ENCODE measurements at places on chromosomes 6 and 20.

GRCh38 chr20:2005831-2006426 is 12.1 kb upstream of the PDYN start:
- DNase-seq: peak; percentile 21

DNA sequence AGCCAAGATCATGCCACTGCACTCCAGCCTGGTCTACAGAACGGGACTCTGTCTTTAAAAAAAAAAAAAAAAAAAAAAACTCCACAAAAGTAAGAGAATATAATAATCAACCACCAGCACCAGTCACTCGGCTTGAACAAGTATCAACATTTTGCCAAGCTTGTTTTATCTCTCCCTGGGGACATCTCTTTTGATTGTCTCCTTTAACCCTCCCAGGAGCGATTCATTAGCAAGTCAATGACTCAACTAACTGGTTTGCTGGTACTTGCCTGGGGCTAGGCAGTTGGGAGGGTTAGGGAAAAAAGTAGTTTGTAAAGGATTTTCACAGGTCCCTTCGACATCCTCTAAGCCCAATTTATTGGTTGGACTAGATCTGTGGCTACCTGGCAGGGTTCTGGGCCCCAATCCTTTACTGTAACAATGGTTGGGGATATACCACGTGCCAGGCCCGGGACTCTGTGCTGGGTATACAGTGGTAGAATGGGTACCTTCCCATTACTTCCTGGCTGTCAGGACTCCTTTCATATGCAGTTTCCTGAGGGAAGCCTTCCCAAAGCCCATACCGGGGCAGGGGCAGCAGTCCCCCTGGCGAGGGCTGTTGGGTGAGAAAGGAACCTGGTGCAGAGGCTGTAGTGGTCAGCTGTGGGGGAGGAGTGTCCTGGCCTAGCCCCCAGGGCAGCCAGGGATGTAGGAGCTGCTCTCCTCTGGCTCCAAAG is 12.2 kb downstream of the TGIF2 start:
- DNase-seq: peak; percentile 91

DNA sequence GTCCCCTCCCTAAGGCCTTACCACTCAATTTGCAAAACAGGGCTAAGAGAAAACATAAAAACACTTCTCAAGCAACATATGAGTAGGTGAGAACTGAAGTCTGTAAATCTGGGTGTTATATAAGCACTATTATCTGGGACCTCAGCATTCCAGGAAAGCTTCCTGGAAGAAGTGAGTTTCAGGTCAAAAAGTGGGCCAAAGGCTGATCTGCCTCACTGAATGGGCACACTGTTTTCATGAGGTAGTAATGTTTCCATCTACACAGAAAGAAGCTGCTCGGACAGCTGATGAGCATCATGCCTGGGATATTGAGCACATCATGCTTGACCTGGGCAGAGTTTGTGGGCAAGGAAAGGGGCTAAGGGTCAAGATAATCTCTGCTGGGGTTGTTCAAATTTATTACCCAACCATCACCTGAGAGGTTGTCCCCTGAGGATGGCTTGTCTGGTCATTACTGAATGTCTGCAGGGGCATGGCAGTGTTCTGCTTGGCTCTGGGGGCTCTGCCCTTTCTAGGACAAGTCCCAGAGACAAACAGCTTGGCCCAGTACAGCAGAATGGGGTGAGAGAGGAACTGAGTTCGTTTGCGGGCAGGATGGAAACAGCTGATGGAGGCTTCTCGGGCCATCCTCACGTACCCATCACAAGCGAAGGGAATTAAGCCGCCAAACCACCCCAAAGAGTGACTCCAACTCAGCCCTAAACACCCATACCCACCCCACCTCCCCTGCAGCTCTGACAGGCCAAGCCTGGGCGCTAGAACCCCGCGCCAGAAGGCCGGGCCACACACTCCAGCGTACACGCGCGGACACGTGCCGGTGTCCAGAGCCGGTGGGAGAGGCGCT is 1.2 kb upstream of the SYNJ2 start:
- DNase-seq: no peak

DNA sequence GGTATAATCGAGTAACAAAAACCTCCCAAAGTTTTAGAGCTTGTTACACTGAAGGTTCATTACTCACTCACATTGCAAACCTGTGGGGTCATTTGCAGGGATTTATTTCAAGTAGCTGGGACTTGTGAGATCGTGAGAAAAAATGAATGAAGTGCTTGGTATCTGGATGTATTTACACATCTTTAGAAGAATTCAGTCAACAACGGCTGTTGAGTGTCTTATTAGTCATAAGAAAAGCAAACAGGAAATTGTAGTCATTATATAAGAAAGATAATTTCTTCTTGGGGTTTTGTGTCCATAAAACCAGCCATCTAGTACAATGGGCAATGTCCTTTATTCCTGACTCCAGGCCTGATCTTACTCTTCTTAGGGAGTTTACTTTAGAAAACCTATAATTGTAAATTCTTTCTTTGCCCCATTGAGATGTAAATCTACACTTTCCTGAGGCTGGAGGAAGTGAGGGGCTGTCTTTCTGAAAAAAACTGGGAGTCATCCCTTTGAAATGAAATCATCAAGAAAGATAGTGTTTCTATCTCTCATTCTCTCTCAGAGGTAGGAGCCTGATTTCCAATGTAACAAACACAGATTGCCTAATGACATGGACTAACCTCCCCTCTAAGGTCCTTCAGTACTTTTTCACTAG is 202.5 kb upstream of the ASCC3 start:
- DNase-seq: peak; percentile 85

DNA sequence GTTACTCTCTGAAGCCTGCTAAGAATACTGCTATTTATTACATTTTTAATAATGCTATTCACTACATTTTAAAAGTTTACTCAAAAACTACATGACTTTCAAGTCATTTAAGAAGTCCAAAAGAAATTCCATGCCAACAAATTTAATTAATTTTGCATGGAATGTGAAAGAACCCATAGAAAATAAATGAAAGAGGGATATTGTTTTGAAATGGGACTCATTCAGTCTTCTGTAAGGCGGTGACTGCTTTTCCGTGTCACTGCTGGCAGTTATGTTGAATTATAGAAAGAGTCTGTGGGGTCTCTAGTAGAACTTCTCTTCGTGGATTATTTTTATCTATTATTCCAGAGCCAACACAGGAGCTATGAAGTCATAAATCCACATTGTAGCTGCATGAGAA is 211.2 kb downstream of the LAMA2 start:
- DNase-seq: no peak

DNA sequence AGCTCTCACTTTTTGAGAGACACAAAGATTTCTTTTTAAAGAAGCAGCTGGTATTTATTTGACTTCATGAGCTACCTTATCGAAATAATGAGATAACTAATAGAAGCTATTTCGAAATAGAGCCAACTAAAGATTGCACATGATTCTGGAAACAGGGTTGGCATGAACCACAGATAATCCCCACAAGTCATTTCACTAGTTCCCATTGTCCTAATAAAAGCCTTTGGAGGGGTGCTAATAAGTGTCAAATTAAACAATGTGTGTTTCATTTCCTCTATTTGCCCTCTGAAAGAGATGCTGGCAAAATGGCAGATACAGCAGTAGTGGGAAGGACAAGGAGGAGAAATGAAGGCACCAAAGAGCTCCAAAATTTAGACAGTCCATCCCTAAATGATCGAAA is 78.6 kb upstream of the RIPOR2 start:
- no peak for DNase-seq

GRCh38 chr20:50987493-50988210 is 29.0 kb downstream of the MOCS3 start:
- DNase-seq: peak; percentile 90

DNA sequence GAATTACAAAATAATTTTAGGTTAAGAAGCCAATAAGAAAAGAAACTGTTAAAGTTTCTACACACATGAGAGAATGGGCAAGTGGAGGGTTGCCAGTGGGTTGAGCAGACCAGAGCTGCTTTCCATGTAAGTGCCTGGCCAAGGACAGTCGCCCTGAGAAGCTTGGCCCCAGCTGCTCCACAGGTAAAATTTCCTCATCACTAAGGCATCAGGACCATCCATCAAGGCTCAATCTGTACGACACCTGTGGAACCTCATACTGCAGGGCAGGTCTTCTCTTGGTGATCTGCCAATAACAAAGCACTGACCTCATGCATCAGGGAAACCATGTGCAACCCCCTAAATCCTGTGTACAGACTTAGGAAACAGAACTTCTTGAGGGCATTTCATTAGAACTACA is 115.4 kb downstream of the INSM1 start:
- DNase-seq: no peak

DNA sequence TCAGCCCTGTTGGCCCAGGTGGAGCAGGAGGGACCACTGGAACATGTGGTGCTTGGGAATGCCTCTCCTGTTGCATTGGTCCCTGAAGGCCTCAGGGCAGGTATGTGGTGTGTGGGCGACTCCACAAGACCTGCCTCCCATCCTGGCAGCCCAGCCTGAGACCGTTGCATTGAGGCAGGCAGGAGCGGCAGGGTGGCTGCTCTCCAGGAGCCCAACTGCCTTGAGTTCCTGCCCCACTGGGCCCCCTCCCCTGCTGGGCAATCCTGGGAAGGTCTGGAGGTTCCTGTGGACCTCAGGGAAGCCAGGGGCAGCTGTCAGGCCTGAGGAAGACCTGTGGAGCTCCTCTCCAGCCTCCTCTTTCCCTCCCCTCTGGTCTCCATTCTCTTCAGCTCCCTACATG is 19.8 kb downstream of the MAVS start:
- DNase-seq: no peak

GRCh38 chr20:39825524-39825923 is 863.4 kb downstream of the DHX35 start:
- DNase-seq: no peak

DNA sequence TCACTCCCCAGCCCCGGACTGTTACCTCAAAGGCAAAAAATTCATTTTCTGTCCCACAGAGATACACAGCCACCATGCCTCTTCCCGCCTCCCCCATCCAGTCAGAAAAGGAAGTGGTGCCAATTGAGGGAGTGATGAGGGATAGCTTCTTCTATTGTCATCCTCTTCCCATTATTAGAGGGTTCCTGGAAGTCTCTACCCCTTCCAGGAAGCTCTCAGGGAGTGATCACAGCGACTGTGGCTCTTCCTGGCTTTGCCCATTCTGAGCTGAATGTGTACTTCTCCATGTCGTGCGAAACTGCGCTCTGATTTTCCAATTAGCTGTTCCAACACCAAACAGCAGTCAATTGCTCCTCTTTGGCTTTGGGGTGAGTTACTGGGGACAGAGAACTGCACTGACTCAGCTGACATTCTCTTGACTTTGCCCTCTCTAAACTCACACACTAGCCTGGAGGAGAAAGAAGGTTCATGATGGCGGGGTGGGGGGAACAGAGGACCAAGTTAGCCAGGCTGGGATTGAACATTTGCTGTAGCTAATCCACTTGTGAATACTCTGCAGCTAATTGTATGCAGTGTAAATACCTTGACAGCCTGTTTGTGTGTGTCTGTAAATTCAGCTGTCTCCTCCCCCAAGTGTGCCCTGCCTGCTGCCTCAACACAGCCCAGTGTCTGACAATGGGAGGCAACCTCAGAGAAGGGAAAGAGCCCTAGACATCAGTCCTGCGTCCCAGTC is 2.4 kb upstream of the MDGA1 start:
- no peak for DNase-seq

- DNase-seq: no peak
Measured at GRCh38 chr6:139446768-139447655, 72.6 kb upstream of the CITED2 start.

DNA sequence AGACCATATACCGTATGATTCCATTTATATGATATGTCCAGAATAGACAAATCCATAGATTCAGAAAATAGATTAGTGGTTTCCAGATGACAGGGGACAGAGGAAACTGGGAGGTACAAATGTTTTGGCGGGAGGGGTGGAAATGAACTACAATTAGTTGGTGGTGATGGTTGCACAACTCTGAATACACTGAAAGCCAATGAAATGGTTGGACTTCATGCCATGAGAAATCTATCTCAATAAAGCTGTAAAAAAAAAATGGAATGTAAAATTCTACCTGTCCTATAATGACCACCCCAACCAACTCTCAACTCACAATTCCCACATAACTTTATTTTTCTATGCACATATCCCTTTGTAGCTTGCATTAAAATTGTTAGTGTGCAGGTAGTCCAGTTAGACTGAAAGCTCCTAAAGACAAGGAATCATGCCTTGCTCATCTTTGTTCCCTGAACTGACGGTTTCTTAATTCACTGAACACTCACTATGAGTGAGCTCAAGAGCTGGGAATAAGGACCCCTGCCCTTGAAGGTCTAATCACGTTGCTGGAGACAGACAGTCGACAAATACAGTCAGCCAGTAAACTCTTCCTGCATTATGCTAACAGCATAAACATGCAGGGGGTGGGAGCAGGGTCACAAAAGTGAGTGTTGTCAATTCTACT is 1.4 kb downstream of the DCDC2 start:
- no peak for DNase-seq

GRCh38 chr6:111958534-111958933 is 85.3 kb upstream of the FYN start:
- no peak for DNase-seq

GRCh38 chr6:161207200-161207599 is 66.7 kb downstream of the AGPAT4 start:
- DNase-seq: no peak

- no peak for DNase-seq
Measured at GRCh38 chr6:35014341-35014740, 125.3 kb downstream of the ANKS1A start.

GRCh38 chr20:60210779-60211617 is 252.8 kb downstream of the CDH26 start:
- no peak for DNase-seq

GRCh38 chr6:28802417-28803336 is 121.1 kb downstream of the TRIM27 start:
- peak; percentile 87 for DNase-seq

- no peak for DNase-seq
Measured at GRCh38 chr20:38626921-38627659, 25.5 kb downstream of the ARHGAP40 start.

DNA sequence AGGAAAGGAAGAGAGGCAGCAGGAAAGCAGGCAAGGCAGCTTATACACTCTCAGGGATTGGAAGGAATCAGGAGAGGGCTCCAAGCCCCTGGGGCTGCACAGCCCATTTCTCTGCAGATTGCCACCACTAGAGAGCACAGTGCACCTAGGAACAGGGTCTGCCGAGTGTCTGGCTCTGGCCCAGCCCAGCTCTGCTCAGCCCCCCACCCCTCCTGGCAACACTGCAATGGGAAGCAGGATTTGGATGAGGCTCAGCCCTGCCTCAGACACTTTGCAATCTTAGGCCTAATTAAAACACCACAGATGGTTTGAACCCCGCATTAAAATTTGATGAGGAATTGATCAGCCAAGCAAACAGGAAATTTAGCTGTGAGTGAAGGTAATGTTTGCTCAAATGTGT is 252.7 kb downstream of the DHX35 start:
- no peak for DNase-seq

DNA sequence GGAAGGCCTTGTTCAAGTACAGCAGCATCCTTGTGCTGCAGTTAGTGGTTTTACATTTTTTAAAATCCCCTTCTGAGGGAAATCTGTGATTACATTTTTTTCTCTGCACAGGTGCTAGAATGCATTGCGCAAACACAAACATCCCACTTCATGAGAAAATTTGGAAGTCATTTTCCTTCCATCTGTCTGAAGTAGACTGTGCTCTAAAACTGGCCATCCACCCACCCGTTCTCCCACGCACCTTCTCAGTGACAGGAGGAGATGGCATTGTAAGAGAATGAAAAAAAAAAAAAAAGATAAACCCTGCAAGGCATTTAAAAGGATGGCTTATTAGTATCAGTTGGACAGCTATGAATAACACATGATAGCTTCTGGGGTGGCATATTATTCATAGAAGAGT is 65.0 kb downstream of the SOBP start:
- DNase-seq: no peak

Data from HAP-1 (cell line).